Activated T-cell treated with anti-CD3 and anti-CD28 coated beads for 24 hours (primary cell): ENCODE measurements at places on chromosomes 2 and 18.

DNA sequence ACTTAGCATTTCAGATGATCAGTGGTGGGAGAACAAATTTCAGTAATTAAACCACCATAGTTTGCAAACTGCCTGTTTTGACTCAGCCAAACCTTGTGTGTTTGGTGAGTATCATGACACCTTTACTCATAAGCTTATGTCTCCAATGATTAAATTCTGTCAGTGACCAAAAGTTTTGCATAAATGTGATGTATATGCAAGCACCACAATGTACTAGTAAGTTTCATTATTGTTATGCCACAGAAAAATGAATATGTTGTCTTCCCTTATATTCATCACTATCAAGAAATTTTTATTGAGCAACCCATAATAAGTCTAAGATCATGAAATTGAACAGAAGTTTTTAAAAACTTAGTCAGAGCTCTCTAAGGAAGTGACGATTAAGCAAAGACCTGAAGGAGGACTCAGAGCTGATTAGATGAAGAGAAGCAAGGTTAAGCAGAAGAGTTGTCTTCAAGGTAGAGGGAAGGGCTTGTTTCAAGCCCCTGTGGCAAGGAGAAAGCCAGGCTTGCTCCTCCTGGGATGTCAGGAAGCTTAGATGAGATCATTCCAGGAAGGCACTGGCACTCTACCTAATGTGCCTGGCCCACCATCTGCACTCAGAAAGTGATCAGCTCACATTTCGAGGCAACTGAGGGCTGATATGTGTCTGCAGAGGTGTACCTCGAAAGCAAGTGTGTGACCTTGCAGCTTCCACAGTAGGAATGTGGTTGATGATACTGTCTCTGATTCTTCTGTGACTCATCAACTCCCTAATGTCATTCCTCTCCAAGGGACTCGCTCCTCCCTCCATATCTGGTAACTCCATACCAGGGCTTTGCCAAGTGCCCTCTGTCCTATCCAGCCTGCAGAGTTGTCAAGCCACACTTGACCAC is 54.7 kb downstream of the KCTD18 start:
- DNase-seq, result no peak

- DNase-seq, result no peak
These were observed 5.7 kb downstream of the TCF23 start for GRCh38 chr2:27154488-27154887.

DNA sequence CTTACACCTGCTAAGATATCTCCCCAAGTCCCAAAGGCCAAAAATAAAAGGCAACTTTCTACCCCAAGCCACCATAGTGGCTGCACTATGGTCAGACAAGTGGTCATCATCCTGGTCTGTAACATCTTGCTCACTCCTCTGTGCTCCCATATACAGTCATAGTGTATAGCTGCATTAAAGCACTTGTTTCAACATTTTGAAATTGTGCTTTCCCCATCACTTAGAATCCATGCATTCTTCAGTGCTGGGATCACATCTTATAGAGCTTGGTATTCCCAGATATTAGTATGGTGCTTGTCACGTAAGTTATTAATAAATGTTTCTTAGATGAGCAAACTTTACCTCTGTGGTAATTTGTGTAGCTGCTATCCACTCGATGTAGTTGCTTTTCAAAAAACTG is 40.4 kb upstream of the CDC42EP3 start:
- DNase-seq, result no peak

DNA sequence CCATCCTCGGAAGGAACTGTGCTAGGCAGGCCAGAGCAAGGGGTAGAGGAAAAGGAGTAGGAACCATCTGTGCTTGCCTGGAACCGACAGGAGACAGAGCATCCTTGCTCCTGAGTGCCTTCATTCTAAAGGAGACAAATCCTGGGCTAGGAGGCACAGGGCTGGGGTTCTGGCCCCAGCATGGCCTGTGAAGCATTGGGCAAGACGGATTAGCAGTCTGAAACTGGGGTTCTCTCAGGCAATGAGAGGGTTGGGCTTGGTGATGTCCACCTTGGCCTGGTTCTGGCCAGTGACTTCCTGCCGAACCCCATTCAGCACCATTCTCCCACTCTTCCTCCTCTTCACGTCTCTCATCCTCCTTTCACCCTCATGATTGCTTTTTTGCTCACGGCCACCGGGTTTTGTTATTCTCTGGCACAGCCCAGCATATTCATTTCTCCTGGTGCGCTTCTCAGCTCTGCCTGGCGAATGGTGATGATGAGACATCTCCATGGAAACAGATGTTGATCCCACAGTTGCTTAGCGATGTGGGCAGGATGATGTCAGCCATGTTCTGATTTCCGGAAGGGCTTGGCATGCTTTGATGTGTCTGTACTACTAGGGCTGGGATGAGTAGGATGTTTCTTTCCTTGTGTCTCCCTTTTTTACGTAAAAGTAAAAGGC is 127.7 kb downstream of the CAPN13 start:
- no peak for DNase-seq

- DNase-seq, result no peak
These were observed 1.1 kb downstream of the COBLL1 start for GRCh38 chr2:164840458-164840929.
